ENCODE measurements at places on chromosomes 2 and 18. TPM values are rescaled to one million over a fixed set of nuclear protein-coding genes. Genes with fewer than 3 reads are reported as not detected.

Gene RAB27B
- 13.8 TPM for total RNA-seq

Gene GREB1L
- total RNA-seq: 3.9 TPM

Gene BUB1
- total RNA-seq: 82.4 TPM

Gene RELCH
- 21.1 TPM for total RNA-seq

Gene STARD6
- not detected for total RNA-seq

DNA sequence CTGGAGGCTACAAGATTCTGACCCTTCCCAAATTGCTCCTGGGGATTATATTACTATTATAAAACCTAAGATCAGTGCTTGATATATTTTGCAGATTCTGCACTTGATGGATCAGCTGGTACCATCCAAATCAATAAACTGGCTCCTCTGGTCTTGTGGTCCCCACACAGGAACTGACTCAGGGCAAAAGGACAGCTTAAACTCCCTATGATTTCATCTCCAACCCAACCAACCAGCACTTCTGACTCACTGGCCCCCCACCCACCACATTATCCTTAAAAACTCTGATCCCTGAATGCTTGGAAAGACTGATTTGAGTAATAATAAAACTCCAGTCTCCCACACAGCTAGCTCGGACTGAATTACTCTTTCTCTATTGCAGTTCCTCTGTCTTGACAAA is 82.1 kb downstream of the TMEM163 start:
- no peak for DNase-seq

- peak; percentile 9 for DNase-seq
Observed at GRCh38 chr2:1022178-1022577, 71.5 kb downstream of the SNTG2 start.

- no peak for DNase-seq
Observed at GRCh38 chr2:231711677-231712450, 3.5 kb downstream of the PTMA start.

- no peak for DNase-seq
Observed at GRCh38 chr2:239806276-239806675, 218.9 kb downstream of the NDUFA10 start.

DNA sequence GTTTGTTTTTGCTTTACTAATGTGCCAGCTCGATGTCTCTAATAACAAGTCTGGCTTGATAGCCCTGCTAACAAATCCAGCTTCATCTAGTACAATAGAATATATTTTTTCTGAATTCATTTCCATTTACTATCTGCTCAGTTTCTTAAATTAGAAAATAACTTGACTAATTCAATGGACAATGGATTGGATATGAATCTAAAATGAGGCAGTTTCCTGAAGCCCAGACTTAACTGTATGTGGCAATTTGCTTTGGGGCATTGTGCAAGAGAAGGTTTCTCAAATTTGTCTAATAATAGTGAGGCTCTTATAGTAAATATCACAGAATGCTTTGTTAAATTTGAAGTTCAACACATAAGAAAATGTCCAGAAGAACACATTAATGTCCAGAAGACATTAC is 25.8 kb downstream of the CALCRL start:
- no peak for DNase-seq
